ENCODE measurements at places on chromosomes 6 and 20.

- DNase-seq: no peak
Measured at GRCh38 chr6:99613705-99614429, 7.2 kb downstream of the PRDM13 start.

DNA sequence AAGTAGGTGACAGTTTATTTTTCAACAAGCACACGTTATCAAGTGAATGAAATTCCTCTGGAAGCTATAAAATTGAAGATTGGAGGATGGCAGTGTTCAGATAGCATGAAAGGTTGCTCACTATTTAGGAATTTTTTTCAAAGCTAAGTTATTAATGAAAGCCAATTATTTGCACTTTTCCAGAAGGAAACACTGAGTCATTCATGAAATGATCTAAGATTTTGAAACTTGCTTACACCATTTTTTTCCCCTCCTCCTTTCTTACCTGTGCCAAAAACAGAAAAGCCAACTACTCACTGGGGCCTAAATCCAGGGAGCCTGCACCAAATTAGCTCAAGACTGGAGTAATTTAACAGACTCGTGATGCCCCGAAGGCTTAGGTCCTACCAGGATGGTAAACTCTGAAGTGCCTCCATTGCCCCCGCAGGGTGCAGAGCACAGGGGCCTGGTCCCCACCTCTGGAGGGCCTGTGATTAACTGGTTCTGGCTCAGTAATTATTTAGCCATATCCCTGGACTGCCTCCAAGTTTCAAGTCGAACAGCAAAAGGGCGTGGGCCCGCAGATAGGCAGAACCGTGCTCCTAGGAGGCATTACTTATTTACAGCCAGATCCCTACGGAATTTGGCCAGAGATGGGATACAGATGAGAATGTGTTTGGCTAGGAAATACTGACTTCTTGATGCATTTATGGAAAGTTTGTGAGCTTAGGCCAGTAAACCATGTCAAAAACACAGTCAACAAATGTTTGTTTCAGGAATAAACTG, 28.0 kb upstream of the ZNF217 start:
- no peak for DNase-seq

GRCh38 chr6:73231986-73232391, 6.7 kb upstream of the KHDC1L start:
- DNase-seq: no peak

DNA sequence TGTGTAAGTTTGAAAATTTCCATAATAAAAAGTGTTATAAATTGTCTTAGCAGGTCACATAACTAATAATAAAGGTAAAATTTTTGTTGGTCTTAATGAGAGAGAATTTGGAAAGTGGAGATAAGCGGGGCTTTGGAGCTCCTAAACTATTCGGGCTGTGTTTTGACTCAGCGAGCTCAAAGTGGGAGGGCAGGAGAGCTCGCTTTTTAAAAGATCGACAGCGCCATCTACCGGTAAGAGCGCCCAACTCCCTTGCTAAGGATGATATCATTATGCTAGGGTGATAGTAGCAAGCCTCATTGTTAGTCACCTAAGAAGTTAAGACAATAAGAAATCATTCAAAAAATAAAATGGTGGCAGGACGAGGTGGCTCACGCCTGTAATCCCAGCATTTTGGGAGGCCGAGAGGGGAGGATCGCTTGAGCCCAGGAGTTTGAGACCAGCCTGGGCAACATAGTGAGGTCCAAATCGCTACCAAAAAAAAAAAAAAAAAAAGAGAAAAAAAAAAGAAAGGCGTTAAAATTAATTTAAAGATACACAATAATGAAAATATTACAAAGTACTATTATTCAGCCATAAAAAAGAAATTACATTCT, 24.8 kb downstream of the C6orf15 start:
- DNase-seq: peak; percentile 84

DNA sequence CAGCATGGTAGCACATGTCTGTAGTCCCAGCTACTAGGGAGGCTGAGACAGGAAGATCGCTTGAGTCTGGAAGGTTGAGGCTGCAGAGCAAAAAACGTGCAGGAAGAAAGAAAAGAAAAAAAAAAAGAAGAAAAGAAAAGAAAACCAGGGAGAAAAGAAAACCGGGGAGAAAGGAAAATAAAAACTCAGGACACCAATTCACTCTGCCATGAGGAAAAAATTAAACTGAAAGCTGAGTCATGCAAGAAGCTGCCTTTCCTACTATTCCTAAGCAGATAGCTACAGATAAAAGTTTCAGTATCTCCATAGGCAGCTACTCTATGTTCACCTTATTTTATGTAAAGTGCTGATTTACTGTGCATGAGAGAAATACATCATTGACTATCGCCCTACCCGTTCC, 10.5 kb downstream of the PTGIS start:
- DNase-seq: no peak

- DNase-seq: no peak
Measured at GRCh38 chr20:63539092-63539430, 1.9 kb upstream of the PTK6 start.

Measured in activated CD4-positive, CD25-positive, alpha-beta regulatory T cell treated with anti-CD3 and anti-CD28 coated beads, Interleukin-2, amount 50 U/mL, for 16 hours (primary cell).